ENCODE measurements at places on chromosomes 7 and 10.

GRCh38 chr10:68301790-68302502 lies 29.9 kb upstream of the HNRNPH3 start:
- peak; percentile 63 for DNase-seq

DNA sequence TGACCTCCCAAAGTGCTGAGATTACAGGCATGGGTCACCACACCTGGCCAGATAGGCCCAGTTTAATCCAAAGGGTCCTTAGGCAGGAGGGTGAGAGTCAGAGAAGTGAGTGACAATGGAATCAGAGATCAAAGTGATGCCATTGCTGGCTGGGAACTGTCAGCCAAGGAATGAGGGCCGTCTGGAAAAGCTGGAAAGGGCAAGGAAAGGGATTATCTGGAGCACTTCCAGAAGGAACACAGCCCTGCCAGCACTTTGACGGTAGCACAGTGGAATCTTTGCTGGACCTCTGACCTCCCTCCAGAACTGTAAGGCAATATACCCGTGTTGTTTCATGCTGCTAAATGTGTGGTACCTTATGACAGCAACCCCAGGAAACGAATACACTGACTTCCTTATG lies 11.3 kb upstream of the TAS2R40 start:
- no peak for DNase-seq

DNA sequence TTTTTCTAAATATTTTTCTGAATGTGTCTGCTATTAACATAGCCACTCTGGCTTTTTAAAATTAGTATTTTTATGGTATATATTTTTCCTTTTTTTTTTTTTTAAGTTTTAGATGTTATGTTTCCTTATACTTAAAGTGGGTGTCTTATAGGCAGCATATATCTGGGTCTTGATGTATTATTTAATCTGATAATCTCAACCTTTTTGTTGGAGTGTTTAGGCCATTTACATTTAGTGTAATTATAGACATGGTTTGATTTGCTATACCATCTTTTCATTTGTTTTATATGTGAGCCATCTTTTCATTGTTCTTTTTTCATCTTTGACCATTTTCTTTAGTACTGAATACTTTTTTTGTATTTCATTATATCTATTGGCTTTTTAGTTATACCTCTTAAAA lies 45.0 kb downstream of the TRUB1 start:
- DNase-seq, result no peak

DNA sequence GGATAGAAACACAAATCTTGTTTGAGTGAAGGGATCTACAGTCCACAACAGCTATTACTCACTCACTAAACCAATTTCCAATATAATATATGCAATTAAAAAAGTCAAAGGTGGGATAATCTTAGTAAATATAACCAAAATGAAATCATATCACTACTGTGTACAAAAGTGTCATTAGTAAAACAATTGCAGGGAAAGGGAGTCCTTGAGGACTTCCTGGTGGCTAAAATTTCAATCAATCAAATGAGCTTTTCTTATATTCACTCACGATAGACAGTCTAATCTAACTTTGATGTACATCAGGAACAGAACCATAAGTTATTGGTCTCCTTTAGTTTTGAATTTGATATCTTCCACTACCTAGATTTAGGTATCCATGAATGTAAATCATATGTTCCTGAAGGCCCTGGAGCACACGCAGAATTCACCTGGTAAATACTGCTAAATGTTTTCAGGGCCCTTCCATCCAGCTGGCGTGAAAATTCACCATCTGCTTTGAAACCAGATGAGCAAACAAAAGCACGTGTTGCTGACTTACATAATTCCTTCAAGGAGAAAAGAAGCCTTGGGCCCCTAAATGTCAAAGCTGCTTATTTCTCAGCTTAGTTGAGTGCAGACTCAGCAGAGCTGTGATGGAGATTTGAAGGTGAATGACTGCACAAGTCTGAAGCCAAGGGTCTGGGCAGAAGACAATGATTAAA lies 159.3 kb upstream of the TMEM196 start:
- no peak for DNase-seq

- DNase-seq, result no peak
Observed at GRCh38 chr10:13712476-13712836, 125.7 kb downstream of the PRPF18 start.

- no peak for DNase-seq
Observed at GRCh38 chr10:5589011-5589660, 64.4 kb downstream of the CALML3 start.

DNA sequence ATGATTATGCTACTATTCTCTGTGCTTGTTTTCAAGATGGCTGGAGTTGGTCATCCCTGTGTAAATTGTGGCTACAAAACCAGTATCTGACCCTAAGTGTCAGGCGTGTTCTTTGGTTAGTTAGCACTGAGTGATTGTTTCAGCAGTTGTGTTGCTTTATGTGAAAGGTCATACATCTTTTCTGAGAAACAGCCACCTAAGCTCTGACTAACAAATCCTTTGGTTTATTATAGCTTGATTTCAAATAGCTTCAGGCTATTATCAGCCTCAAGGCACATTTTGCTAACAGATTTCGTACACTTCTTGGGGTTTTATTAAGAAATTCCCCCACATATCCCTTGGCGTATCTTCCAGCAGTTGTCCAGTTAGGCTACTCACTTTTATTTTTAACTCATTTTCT lies 4.8 kb upstream of the ADRB1 start:
- DNase-seq, result peak; percentile 91

GRCh38 chr10:43121444-43121843 lies 16.8 kb upstream of the CSGALNACT2 start:
- DNase-seq, result no peak

All from M059J (cell line).